ENCODE measurements at places on chromosomes 3 and 15.

DNA sequence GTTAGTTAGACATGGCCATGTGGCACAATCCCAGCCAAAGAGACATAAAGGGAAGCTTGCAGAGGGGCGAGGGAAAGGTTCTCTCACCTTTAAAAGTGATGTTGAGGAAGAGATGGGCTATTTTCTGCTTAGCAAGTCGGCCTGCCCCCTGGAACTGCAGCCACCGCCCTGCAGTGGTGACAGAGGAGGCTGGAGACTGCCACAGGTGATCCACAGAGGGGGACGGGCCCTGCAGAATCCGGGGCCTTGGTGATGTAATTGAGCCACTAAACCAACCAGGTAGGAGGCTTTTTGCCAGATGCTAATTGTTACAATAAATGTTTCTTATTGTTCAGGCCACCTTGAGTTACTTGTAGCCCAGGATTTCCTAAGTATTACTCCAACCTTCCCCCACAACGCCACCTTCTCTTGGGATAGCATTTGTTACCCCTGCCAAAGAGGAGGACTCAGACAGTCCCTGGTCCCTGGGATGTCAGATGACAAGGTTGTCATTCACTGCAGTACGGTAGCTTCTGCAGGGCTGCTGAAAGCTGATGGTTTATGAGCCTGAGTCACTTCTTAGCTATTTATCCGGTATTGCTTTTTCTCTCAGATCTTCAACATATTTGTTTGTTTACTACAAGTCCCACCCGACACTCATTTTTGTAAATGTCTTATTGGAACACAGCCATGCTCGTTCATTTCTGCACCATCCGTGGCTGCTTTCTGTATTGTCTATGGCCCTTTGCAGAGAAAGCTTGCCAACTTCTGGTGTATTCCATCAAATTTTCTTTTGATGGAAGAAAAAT, 63.3 kb upstream of the SEC61A1 start:
- peak; percentile 75 for DNase-seq

DNA sequence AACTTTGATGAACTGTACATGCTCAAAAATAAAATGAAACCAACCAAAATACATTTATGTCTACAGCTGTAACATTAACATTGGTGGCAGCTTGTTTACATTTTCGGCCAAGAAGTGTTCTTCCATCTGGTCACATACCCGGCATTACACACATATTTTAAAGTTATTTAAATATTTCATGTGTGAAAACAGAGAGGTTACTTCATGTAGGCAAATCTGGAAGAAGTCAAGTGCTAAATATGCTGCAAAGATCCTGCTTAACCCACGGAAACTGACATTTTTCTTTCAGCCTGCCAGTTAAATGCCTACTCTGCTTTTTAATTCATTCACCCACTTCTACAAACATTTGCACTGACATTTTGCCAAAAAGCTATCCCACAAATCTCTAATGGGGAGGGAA, 69.7 kb downstream of the MB21D2 start:
- no peak for DNase-seq

GRCh38 chr3:48238531-48239085, 2.3 kb upstream of the ZNF589 start:
- no peak for DNase-seq

GRCh38 chr3:13652728-13653127, 103.8 kb downstream of the FBLN2 start:
- no peak for DNase-seq

DNA sequence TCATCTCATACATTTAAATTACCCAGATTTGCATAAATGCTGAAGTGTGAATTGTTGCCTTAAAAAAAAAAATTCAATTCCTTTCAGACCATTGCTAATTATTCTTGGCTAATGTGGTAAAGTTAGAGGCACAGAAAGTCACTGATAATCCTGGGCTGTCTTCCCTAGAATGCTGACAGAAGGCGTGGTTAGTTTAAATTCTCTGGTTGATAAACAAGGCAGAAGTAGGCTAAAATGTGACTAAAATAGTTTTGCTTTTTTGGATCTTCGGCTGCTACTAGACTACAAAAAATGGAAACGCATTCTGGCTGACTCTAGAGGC, 193.7 kb downstream of the OTOL1 start:
- DNase-seq = no peak

- DNase-seq = no peak
Observed at GRCh38 chr15:62124176-62124972, 40.7 kb downstream of the C2CD4B start.

GRCh38 chr15:42108806-42109205, 14.4 kb upstream of the PLA2G4D start:
- DNase-seq = no peak

DNA sequence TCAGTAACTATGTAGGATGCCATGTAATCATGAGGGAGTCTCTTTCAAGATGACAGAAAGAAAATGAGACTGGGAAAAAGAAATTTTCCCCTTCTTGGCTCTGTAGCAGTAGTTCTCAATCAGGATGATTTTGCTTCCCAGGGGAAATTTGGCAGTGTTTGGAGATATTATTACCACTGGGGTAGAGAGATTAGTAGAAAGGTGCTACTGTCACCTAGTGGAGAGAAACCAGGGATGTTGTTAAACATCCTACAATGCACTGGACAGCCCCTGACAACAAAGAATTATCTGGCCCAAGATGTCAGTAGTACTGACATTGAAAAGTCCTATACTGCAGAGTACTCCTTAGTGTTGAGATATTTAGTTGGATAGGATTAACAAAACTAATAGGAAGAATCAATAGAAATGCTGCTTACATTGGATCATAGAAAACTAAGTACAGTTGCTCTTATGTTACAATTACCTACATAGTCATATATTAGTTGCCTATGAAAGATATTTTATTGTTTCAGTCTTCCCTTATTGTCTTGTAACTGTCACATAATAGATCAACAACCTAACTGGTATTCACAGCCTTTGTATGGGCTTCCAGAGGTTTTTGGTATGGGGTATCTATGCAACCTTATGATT, 433.3 kb downstream of the RAP2B start:
- DNase-seq = peak; percentile 45

DNA sequence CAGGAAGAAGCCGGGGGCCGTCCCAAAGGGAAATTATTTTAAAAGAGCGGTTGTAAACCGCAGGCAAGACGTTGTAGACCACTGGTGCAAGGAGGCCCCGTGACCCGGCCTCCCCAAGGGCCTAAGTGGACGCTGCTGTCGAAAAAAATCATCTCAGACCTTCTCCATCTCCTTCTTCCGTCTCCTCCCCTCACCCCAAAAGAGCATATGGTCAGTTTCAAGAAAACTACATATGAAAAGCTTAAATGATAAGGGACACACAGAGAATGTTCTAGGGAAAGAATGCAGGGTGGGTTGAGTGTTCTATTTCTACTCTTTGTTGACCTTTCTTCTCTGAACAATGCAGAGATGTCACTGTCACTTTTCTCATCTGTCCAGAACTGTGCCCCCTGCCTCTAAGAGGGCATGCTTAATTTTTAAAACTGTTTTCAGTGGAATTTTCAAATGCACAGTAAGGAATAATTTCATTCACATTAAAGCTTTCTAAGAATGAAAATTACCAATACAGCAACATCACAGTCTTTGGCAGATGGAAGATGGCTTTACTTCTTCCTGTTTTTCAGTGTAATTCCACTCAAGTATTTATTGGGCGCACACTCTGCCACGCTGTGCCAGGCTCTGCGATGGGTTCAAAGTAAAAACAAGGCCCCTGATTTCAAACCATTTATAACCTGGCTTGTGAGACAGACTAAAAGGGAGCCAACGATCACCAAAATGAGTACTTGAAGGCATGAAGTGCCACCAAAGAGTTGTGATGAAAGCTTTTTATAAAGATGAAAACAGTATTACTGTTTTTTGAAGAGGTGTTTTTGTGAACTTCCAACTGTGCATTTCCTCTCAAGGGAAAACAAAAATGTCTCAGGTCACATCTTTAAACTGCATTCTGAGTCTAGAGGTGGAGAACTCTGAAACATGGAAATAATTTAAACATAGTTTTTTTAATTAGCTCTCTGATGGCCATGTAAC, 891 bp upstream of the TOP2B start:
- no peak for DNase-seq

- no peak for DNase-seq
Observed at GRCh38 chr3:141114179-141114745, 63.1 kb downstream of the SPSB4 start.

GRCh38 chr3:115280506-115280905, 133.4 kb upstream of the ZBTB20 start:
- DNase-seq = no peak

DNA sequence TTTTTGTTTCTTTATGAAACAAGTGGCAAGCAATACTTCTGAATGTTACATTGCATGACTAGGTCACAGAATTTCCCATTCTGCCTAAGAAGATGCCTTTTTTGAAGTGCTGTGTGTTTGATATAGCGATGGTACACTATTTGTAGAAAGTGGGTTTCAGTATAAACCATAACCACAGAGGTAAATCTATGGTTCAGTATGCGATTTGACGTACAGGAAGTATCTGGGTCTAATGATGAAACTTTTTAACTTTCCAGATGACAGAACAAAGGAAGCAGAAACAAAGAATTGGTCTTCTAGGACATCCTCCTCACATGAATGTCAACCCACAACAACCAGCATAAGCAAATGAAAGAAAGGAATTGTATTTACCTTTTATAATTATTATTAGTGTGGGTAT, 133.4 kb upstream of the BHLHE40 start:
- DNase-seq = no peak

DNA sequence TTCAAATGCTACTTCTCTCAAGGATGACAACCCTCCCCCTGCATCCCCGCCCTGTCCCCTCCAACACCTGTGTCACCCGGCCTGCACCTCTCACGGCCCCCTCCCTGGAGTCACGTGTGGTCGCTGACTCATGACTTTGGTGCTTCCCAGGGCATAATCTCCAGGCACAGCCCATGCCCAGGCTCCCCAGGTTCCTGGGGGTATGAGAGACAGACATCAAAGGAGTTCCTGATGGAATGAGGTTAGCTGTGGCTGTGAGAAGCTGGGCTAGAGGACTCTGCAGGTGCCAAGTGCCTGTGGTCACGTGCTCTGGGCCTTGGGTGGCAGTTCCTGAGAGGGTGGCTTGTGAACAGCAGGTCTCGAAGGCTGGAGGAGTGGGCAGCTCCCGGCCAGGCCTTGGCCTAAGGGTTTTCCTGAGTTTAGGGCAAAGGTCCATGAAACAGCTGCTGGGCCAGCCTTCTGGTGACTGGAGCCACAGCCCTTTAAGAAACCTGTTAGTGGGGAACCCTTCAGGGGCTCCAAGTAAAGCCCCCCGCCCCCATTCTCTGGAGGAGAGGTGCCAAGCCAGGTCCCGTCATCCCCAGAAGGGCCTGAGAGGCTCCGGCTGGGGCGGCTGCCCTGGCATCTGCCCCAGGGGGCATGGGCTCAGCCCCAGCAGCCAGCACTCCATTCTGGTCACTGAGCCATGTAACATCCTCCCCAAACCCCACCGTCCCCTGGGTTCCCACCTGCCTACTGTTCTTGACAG, 230.0 kb downstream of the XXYLT1 start:
- peak; percentile 65 for DNase-seq

- no peak for DNase-seq
Observed at GRCh38 chr3:188380722-188381121, 226.8 kb downstream of the LPP start.

DNA sequence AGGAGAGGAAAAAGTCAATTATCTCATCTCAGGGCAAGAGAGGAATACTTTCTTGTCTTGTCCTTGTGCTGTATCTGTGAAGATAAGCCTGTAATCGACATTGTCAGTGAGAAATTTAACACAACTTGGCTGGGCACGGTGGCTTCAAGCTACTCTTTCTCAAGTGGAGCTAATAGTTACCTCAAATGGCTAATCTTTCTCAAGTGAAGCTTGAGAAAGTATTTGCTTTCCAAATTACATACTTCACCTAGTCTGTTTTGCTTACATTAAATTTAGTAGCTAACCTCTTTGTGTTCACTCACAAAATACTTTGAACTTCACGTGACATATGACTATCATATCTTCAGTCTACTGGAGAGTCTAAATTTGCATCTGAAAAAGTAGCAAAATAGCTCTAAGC, 48.3 kb upstream of the B3GALNT1 start:
- no peak for DNase-seq

DNA sequence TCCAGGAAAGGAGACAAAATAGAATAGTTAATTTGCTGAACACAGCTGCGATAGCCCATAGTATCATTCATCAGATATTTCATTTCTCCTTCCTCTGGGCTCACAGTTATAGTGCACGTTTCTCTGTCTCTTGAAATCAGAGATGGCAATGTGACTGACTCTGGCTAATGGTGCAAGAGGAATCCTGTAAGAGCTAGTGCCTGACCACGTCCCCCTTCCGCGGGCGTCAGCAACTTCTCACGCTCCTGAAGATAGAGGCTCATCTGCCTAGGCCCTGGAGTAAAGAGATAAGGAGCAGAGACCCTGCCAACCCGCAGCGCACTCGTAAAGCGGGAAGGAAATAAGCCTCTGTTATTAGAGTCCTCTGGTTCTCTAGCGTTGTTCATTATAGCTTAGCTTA, 391.8 kb downstream of the VPS13C start:
- no peak for DNase-seq

DNA sequence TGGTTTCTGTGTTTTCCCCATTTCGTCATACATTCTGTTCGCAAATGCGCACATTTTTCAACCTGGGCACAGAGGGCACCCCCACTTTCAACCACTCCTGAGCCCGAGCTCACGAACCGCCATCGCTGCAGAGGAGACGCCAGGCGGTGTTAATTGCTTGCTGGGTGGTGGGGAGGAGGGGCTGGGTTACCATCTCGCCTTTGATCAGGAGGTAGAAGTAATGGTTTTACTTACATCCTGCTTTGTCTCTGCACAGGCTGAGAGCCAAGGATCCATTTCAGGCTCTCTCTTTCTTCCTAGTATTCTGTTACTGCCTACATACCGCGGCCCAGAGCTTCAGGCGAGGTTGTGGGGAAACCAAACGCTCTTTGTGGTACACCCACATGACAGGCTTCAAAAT, 177.3 kb upstream of the WNT5A start:
- no peak for DNase-seq

DNA sequence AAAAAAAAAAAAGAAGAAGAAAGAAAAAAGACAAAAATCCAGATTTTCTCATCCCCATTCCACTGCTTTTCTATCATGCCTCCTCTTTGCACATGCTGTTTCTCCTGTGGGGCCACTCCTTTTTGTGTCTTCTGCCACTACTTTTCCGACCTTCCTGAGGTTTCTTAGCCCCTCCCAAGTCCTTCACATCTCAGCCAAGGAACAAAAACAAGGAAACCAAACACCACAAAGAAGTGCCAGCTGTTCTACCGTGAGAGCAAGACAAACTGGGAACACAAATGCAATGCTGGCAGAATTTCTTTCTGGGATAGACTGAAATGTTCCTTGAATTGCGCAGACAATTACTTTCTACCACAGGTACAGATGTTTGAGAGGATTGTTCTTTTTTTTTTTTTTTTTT, 83.2 kb downstream of the MB21D2 start:
- peak; percentile 54 for DNase-seq

DNA sequence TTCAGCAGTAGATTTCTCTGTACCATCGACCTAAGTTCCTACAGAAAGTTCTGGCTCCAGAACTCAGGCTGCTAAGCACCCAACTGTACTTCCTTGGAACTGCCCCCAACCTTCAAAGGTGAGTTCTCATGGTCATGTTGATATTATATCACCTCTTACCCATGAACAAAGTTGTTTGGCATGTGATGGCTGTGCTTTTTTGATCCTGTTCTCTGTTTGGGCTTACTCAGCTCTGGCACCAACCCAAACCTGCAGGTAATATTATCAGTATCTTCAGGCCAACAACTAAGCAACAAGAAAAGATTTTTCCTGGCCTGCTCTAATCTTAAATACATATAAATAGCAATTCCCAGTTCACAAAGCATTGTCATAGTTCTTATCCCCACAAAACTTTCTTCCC, 318.7 kb upstream of the LMCD1 start:
- no peak for DNase-seq

Data from M059J (cell line).